ENCODE measurements at places on chromosomes 7 and 10.

DNA sequence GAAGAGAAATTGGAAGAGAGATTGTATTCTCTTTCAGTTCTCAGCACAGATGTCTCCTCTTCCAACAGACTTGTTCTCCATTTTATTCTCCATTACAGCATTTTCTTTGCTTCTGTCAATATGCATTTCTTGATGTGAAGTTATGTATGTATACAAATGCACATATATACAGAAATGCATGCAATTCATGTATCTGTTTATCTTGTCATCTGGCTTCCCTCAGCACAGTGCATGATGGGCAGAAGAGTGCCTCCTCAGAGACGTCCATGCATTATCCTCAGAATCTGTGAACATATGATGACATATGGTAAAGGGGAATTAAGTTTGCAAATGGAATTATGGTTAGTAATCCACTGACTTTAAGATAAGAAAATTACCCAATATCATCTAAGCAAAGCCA lies 106.7 kb upstream of the VWC2 start:
- DNase-seq = no peak

DNA sequence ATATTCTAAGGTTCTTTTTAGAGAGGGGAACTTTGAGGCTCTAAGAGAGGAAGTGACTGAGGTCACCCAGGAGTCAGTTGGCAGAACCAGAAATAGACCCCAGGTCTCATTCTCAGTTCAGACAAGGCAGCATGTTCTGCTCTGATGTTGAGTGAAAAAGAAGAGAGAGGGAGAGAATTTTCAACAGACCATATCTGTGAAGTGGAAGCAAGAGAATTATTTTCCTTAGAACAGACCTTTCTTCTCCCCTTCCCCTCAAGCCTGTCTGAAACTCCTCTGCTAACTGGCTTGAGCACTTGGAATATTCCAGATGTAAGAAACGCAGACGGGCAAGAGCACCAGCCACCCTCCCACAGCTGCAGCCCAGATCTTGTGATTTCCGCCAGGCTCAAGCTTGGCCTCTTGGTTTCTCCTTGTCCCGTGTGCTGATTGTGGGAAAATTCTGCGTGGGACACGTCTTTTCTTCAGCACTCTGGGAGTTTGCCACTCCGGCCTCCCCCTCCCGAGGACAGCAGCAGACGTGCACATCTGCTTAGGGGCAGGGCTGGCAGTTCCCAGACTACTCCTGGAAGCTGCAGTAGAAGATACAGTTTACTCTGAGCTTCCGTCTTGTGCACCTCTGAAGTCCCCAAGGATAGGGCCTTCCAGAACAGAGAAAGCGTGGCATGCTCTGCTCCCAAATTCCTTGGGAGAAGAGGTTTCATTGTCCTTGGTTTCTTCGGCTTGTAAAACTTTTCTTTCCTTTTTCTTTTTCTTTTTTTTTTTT lies 22.7 kb upstream of the IKZF1 start:
- DNase-seq = peak; percentile 28

GRCh38 chr7:155143381-155143780 lies 73.3 kb downstream of the HTR5A start:
- no peak for DNase-seq

GRCh38 chr10:33982995-33983394 lies 648.5 kb upstream of the NRP1 start:
- DNase-seq = no peak

- no peak for DNase-seq
Measured at GRCh38 chr10:75763652-75764051, 332.2 kb downstream of the LRMDA start.

DNA sequence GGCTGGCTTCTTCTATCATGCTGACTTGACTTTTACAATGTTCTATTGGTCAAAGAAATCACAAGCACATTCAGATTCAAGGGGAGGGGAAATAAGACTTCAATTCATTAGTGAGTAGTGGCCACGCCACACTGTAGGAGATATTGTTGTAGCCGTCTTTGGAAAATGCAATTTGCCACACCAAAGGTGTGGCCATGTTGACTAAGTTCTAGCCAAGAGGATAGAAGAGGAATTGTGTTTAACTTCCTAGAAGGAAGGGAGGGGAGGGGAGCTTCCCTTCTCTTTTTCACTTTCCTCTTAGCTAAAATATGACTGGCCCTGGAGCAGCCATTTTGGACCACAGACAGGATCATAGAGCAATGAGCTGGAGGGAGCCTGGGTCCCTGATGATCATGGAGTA lies 3.4 kb upstream of the PRKAR2B start:
- DNase-seq = no peak

- DNase-seq = no peak
Measured at GRCh38 chr7:120944826-120945562, 5.6 kb upstream of the ING3 start.

DNA sequence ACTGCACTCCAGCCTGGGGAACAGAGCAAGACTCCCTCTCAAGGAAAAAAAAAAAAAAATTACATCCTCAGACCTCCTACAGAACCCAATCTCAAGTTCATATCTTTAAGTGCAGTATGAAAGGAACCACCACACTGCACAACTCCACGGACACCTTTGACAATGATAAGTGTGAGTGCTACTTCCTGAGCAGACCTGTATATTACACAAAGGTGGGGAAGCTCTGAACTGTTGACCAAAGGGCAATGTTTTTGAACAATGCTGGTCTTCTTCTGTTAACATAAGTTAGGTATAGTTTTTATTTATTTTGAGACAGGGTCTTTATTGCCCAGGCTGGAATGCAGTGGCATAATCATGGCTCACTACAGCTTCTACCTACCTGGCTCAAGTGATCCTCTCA lies 54.1 kb upstream of the RNF148 start:
- no peak for DNase-seq

DNA sequence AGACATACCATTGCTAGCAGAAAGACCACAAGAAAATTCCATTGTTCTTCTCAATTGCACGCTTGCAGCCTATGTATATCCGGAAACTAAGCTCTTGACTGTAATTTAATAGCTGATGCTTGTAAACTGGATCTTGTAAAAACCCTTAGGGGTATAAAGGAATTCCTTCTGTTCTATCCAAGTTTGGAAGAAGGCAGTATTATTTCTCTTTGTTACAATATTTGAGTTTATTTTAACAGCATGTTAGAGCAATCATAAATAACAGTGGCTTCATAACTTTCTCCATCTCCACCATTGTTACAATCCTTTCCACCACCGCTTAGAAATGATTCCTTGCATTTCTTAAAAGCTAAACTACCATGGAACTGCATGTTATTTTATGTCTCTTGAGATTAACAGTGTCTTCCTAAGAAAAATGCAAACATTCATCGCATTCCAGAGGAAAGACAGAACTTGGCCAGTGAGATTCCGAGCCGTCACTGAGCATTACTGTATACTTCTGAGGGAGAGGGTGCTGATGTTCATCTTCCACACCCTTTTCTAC lies 92.5 kb downstream of the TRIL start:
- no peak for DNase-seq

- no peak for DNase-seq
Measured at GRCh38 chr10:132516771-132517725, 20.5 kb upstream of the INPP5A start.

- no peak for DNase-seq
Measured at GRCh38 chr7:13442226-13442625, 547.2 kb downstream of the ETV1 start.

DNA sequence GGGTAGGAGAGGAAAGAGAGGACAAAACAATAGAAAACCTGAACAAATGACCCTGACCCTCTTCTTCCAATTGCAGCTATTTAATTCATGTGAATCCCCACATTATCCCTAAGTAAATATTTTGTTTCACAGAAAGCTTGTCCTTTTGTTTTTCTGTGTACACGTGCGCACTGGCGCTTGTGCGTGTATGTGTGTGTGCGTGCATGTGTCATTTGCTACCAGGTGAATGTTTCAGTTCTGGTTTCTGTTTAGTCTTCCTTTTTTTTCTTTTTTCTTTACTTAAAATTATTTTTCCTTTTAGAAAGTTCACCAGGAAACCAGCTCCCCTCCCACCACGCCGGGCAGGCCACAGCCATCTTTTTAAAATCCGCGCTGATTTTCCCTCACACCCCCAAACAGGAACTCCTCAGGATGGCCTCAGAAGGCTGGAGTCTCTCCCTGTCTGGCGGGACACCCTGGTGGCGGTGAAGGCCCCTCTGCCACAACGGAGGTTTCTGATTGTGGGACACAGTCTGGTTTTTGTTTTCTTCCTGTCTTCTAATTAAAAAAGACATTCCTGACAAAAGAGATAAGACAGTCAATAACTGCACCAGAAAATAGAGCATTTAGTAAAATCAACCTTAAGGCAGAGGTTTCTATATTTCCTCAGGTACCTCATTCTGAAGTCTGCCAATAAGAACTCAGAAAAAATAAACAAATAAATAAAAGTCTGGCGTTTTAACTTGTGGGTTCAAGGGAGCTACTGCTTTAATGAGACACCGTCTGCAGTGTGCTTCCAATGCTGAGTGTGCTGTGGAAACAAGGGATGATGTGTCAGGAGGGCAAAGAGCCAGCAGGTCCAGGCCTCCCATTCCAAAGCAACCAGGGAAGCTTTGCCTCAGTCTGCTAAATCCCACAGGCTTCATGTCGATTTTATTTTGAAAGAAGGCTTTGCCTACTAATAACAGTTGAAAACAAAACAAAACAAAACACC lies 17.4 kb downstream of the IRF5 start:
- DNase-seq = no peak

DNA sequence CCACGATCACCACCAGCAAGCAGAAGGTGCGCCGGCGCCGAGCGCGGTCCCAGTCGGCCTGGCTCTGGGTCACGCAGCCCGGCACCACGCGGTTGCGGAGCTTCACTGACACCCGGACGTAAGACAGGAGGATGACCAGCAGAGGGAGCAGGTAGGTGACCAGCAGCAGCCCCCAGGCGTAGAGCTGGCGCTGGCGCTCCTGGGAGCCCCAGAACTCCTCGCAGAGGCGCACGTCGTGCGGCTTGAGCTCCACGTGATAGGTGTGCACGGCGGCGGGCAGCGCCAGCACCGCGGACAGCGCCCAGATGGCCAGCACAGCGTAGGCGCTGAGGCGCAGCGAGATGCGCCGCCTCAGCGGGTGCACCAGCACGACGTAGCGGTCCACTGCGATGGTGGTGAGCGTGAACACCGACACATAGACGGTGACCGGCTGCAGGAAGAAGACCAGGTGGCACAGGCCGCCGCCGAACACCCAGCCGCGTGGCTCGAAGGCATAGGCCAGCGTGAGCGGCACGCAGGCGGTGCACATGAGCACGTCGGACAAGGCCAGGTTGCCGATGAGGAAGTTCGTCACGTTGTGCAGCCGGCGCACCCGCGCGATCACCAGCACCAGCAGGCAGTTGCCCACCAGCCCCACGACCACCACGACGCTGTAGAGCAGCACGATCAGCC lies 920 bp downstream of the PRLHR start:
- DNase-seq = peak; percentile 30

GRCh38 chr7:124692425-124692824 lies 73.2 kb downstream of the GPR37 start:
- DNase-seq = no peak

DNA sequence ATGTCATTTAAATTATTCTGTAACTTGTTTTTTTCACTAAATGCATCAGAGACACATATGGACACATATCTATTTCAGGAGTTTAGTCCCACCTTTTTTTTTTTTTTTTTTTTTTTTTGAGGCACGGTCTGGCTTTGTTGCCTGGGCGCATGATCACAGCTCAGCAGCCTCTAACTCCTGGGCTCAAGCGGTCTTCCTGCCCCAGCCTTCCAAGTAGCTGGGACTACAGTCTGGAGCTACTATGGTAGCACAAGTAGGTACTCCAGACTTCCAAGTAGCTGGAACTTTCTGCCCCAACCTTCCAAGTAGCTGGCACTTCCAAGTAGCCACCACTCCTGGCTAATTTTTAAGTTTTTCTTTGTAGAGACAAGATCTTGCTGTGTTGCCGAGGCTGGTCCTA lies 407.7 kb downstream of the GALNT17 start:
- DNase-seq = no peak

DNA sequence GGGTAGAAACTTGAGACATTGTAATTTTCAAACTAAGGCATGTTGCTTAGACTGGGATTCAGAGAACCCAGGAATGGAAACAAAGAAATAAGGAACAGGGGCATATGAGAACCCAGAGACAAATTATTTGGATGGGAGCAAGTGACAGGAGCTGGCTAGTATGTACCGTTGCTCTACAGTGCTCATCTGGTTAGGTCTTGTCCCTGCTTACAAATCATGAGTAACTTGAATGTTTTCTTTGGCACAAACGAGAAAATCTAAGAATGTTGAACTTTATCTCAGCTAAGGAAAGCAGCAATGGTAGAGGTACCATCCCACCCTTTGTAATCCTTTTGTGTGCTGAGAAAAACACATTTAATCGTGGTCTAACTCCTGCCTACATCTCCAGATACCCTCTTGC lies 116.0 kb upstream of the IMMP2L start:
- DNase-seq = no peak

- no peak for DNase-seq
Measured at GRCh38 chr7:27905951-27906350, 166.0 kb downstream of the TAX1BP1 start.

DNA sequence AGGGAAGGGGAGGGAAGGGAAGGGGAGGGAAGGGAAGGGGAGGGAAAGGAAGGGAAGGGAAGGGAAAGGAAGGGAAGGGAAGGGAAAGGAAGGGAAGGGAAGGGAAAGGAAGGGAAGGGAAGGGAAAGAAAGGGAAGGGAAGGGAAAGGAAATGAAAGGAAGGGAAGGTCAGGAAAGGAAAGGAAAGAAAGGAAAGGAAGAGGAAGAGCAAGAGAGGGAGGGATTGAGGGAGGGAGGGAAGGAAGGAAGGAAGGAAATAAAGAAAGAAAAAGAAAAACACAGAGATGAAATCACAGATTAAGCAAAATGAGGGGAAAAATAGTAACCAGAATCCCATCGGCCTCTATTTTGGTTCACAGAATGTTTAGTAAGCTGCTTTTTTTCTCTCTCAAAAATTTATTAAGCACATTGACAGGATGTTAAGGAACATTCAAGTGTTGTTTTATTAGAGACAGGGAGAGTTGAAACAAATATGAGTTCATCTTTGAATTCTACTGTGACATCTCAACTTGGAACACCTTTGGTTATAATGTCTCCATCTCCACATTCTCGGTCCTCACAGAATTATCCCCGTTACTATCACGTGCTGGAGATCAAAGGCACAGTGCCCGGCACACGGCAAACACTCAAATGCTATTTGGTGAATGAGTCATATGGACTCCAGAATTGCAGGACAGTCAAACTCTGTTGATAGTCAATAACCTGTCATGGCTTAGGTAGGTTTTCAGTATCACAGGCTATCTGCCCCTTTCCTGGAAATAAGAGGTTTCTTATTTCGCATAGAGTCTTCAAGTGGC lies 52.4 kb downstream of the ABCB1 start:
- DNase-seq = no peak
